ENCODE measurements at places on chromosomes 16 and 17.
A peak's percentile ranks its signal among the peaks of the same experiment; 100 is the strongest.

DNA sequence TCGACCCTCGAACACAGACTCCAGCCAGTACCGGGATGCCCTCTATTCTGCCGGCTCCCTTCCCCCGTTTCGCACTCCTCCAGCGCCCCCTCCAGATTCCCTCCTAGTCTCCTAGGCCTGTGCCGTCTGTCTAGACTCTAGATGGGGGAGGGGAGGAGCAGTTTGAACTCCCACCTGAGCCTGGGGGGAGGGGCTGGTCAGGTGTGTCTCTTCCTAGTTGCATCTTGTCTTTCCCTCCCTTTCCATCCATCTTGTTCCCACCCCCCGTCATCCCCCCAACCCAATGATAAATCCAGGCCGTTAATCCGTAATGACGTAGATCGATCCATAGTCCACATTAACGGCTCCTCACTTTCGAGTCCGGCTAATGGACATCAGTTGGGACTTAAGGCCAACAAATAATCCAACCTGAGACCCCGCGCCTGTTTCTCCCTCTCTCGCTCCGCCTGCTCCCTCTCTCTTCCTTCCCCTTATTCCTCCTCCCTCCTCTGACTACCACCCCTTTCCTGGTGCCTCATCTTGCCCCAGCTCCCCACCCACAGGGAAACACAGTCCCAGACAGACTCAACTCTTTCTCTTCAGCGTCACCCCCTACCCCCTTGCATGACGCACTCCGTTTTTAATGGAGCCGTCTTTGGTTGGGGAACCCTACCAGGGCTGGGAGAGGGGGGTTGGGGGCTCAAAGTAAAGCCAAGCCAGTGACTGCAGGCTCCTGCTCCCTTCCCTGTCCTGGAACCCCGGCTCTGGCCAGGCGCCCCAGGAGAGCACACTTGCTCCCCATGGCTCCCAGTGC, 3.4 kb upstream of the HOXB5 start:
- H3K27me3 ChIP-seq = peaks cover 100% of the 10 kb centered on the region
- H3K4me1 ChIP-seq = peaks cover 43% of the 10 kb centered on the region
- H3K27ac ChIP-seq = peak overlapping the region; percentile 18
- H3K4me3 ChIP-seq = peak overlapping the region; percentile 57
- H3K36me3 ChIP-seq = peaks cover 16% of the 10 kb centered on the region

GRCh38 chr17:3590231-3590630, 19.0 kb downstream of the TRPV1 start:
- no peak overlapping the region for H3K27ac ChIP-seq
- H3K4me1 ChIP-seq = no peaks in the 10 kb centered on the region

- no peak for DNase-seq
- H3K36me3 ChIP-seq = peaks cover 60% of the 10 kb centered on the region
- no peak overlapping the region for H3K27ac ChIP-seq
- H3K4me3 ChIP-seq = no peak overlapping the region
Measured at GRCh38 chr16:27483624-27484023, 66.1 kb downstream of the GTF3C1 start.

DNA sequence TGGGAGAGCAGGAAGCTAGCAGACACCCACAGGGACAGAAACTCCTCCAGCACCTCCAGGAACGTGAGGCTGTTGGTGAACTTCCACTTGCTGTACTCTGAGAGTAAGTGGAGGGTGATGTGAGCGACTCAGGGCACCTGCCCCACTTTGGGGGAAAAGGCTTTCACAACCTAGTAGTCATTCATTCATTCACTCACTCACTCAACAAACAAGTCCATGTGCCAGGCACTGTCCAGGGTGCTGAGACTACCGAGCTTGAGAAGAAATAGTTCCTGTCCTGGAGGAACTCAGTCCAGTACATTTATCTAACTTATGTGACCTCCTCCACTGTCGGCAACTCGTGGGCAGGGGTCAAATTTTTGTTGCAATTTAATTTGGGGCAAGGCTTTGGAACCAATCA, 26.6 kb downstream of the LGALS9 start:
- no peak overlapping the region for H3K27ac ChIP-seq
- DNase-seq = no peak
- H3K36me3 ChIP-seq = no peaks in the 10 kb centered on the region
- H3K27me3 ChIP-seq = no peaks in the 10 kb centered on the region
- no peak overlapping the region for H3K4me3 ChIP-seq

GRCh38 chr16:23670137-23670776, 8.4 kb upstream of the PLK1 start:
- no peak overlapping the region for H3K4me3 ChIP-seq
- peaks cover 11% of the 10 kb centered on the region for H3K4me1 ChIP-seq
- peaks cover 43% of the 10 kb centered on the region for H3K36me3 ChIP-seq
- no peak for DNase-seq
- no peaks in the 10 kb centered on the region for H3K27me3 ChIP-seq

Data from effector memory CD8-positive, alpha-beta T cell (primary cell).